ENCODE measurements at places on chromosomes 12 and 14. TPM values are rescaled to one million over a fixed set of nuclear protein-coding genes. Genes with fewer than 3 reads are reported as not detected.

DNA sequence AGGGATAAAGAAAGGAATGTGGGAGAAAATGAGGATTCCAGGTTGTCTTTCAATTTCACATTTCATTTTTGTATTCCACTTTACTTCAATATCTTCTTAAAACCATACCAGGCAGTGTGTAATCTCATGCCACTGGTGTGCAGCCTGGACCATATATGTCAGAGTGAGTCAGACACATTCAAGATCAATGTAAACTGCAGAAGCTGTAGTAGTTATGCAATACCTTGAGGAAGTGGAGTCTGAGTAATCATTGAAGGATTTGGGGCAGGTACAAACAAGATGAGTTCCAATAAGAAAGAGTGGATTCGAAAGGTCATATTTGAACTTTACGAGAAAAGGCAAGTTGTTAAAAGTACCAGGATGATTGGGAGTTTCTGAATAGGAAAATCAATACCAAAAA is 14.1 kb downstream of the PLCZ1 start:
- DNase-seq, result no peak
- no peaks in the 10 kb centered on the region for H3K27me3 ChIP-seq
- no peaks in the 10 kb centered on the region for H3K4me1 ChIP-seq
- H3K27ac ChIP-seq, result no peak overlapping the region

GRCh38 chr14:67285876-67286452 is 44.7 kb downstream of the PALS1 start:
- H3K4me3 ChIP-seq, result no peak overlapping the region
- no peak overlapping the region for H3K27ac ChIP-seq
- peaks cover 3% of the 10 kb centered on the region for H3K4me1 ChIP-seq
- no peaks in the 10 kb centered on the region for H3K36me3 ChIP-seq
- DNase-seq, result no peak
- H3K27me3 ChIP-seq, result no peaks in the 10 kb centered on the region

DNA sequence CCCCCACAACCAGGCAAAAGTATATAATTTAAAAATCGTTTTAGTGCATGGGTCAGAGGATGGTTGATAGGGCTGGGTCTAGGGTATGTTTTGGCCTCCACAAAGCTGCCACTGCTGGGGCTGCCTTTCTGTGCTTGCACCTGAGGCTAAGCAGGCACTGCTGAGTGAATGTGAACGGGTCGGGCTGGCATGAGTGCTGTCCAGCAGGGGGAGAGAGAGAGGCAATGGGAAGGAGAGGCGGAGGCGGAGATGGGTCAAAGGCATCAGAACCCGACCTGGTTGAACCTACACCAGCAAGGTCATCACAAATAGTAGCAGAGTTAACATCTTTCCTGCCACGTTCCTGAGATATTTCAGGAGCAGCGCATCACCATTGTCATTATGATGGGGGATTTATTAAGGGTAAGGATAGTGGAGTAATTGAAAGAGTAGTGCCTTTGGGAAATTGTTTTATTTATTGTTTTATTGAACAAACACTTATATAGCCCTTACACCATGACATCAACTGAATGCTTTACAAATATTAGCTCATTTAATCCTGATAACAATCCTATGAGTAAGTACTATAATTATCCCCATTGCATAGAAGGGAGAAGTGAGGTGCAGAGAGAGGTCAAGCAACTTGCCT is 5.8 kb upstream of the NRXN3 start:
- no peak for DNase-seq
- no peaks in the 10 kb centered on the region for H3K4me1 ChIP-seq
- H3K27ac ChIP-seq, result no peak overlapping the region
- H3K36me3 ChIP-seq, result no peaks in the 10 kb centered on the region

- no peaks in the 10 kb centered on the region for H3K4me1 ChIP-seq
- no peaks in the 10 kb centered on the region for H3K27me3 ChIP-seq
- no peak for DNase-seq
- H3K36me3 ChIP-seq, result no peaks in the 10 kb centered on the region
- H3K27ac ChIP-seq, result no peak overlapping the region
- no peak overlapping the region for H3K4me3 ChIP-seq
Observed at GRCh38 chr12:124185971-124186686, 108.8 kb upstream of the RFLNA start.

- no peak overlapping the region for H3K4me3 ChIP-seq
- DNase-seq, result no peak
- no peak overlapping the region for H3K27ac ChIP-seq
- H3K4me1 ChIP-seq, result peaks cover 15% of the 10 kb centered on the region
Observed at GRCh38 chr12:59040656-59041055, 120.4 kb upstream of the LRIG3 start.

DNA sequence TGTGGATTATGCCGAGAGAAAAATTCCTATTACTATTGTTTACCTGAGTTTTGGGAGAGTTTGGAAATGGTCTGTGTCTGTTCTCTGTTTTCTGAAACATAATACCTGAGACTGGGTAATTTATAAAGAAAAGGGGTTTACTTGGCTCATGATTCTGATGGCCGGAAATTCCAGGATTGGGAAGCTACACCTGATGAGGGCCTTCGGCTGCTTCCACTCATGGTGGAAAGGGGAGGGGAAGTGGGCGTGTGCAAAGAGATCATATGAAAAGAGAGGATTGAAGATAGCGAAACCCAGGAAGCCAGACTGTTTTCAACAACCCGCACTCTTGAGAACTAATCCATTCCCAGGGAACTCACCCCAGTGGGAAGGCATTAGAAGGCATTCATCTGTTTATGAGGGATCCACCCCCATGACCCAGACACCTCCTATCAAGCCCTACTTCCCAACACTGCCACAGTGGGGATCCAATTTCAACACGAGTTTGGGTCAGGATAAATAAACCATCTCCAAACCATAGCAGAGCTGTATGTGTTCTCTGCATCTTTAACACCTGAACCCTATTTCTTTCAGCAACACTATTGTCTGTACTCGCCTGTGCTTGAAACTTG is 51.1 kb downstream of the APAF1 start:
- no peak overlapping the region for H3K4me3 ChIP-seq
- H3K27ac ChIP-seq, result no peak overlapping the region
- DNase-seq, result no peak
- H3K27me3 ChIP-seq, result no peaks in the 10 kb centered on the region

DNA sequence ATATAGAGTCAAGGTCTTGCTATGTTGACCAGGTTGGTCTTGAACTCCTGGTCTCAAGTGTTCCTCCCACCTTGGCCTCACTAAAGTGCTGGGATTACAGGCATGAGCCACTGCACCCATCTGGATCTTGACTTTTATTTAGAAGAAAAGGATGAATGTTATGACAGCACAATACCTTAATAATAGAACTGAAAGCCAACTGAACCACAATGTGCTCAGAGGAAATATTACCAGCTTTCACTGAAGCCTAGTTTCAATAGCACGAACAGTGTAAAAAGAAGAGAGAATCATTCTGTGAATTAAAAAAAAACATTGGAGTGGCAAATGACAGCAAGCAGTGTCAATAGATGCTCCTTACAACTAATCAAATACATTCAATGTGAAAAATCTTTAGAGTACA is 239.2 kb upstream of the RMST start:
- H3K27me3 ChIP-seq, result no peaks in the 10 kb centered on the region
- DNase-seq, result no peak
- H3K36me3 ChIP-seq, result no peaks in the 10 kb centered on the region
- no peak overlapping the region for H3K4me3 ChIP-seq
- no peaks in the 10 kb centered on the region for H3K4me1 ChIP-seq

DNA sequence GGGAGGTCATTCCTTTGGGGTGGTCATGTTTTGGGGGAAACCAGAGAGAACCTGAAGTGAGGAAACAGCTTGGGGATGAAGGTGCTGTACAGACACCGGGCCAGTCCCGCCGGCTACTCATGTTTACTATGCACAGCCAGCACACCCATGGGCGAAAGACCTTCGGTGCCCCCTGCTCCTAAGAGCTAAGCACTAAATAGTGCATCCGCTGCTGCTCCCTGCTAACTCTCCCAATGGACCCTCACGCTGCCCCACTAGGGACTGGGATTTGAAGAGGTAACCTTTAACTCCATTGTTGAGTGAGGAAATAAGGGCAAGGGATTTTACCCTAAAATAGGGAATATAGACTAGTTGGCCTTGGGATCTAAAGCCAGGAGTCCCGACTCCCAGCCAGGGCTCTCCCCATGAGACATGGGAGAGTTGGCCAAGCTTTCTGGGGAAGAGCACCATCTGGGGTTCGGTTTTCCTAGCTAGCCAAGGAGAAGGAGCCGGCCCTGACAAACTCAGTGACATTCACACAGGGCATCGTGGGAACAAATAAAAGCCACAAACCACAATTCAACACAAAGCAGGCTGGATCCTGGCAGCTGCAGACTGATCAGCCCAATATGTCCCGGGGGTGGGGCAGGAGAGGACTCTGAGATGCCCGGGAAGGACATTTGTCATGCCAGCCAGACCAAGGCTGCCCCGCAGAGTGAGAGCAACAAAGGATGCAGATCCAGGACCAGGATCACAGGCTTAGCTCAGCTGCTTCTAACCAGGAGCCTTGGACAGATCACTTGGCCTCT is 91.7 kb downstream of the SINHCAF start:
- no peak overlapping the region for H3K27ac ChIP-seq
- no peaks in the 10 kb centered on the region for H3K36me3 ChIP-seq
- peak; percentile 20 for DNase-seq
- no peaks in the 10 kb centered on the region for H3K27me3 ChIP-seq
- H3K4me1 ChIP-seq, result no peaks in the 10 kb centered on the region
- H3K4me3 ChIP-seq, result no peak overlapping the region

DNA sequence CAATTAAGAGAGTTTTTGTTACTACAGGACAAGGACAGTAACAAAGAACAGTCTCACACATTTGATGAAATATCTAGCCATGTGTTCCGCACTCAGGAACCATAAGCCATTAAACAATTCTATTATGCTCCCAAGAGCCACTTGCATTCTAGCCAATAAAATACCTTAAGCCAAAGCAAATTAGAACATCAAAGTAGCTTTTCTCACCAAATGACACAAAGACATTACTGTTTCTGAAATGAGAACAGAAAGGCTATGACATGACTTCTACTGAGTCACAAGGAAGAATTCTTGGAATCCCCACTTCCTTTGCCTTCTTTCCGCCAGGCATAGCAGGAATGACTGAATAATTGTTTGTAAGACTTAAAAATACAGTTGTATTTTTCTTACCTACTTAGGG is 445.8 kb downstream of the ATP23 start:
- H3K27me3 ChIP-seq, result no peaks in the 10 kb centered on the region
- H3K36me3 ChIP-seq, result no peaks in the 10 kb centered on the region
- no peak overlapping the region for H3K4me3 ChIP-seq
- DNase-seq, result no peak
- H3K27ac ChIP-seq, result no peak overlapping the region

DNA sequence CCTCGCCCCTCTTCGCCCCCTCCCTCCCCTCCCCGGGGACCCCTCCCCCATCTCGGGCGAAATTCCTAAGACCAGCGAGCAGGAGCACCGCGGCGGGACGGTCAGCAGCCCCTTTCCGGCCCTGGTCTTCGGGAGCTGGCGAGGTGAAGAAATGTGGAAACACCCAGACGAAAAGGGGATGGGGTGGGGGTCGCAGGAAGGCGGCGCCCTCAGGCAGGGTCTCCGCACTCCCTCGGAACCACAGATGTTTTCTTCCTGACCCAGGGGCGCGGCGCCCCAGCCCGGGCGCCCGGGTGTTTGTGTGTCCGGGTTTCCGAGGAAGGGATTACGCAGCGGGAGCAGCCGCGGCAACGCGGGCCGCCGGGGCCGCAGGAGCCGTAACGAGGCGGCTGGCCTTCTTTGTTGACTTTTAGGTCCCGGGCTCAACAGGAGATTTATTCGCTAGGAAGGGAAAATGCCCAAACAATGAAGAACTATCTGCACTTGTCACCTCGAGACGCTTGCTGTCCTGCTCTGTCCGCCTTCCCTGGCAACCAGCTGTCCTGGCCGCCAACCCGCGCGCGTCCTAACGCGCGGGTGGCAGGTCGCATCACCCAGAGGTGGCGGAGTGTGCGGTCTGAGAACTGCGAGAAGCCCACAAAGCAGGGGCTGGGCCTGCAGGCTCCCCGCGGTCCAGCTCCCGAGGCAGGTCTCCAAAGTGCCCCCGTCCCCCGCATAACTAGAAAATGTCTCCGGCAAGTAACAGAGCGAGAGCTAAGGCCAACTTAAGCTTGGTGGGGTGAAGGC is 7.0 kb downstream of the FOXA1 start:
- H3K36me3 ChIP-seq, result no peaks in the 10 kb centered on the region
- no peaks in the 10 kb centered on the region for H3K4me1 ChIP-seq
- peak; percentile 62 for DNase-seq
- no peak overlapping the region for H3K27ac ChIP-seq
- no peak overlapping the region for H3K4me3 ChIP-seq

GRCh38 chr12:26833743-26834490 is 923 bp upstream of the ITPR2 start:
- H3K4me3 ChIP-seq, result peak overlapping the region; percentile 92
- H3K27me3 ChIP-seq, result no peaks in the 10 kb centered on the region
- peaks cover 11% of the 10 kb centered on the region for H3K4me1 ChIP-seq

- H3K27ac ChIP-seq, result no peak overlapping the region
- H3K36me3 ChIP-seq, result no peaks in the 10 kb centered on the region
- H3K27me3 ChIP-seq, result no peaks in the 10 kb centered on the region
- H3K4me1 ChIP-seq, result no peaks in the 10 kb centered on the region
- no peak overlapping the region for H3K4me3 ChIP-seq
Observed at GRCh38 chr12:52398176-52398575, 8.0 kb downstream of the KRT82 start.

Gene CFAP251
- 2.5 TPM for total RNA-seq

Gene CRACR2A
- total RNA-seq, result 10.3 TPM

Gene CRIP2
- 37.4 TPM for total RNA-seq

Gene ARPC3
- 55.3 TPM for total RNA-seq

Gene GYS2
- total RNA-seq, result not detected

All from pancreas (tissue), 10 donors.